ENCODE measurements at places on chromosomes 6 and 20.

GRCh38 chr6:50047026-50047425 is 2.7 kb downstream of the DEFB112 start:
- no peaks in the 10 kb centered on the region for H3K4me1 ChIP-seq
- no peak overlapping the region for H3K27ac ChIP-seq
- H3K36me3 ChIP-seq, result no peaks in the 10 kb centered on the region

DNA sequence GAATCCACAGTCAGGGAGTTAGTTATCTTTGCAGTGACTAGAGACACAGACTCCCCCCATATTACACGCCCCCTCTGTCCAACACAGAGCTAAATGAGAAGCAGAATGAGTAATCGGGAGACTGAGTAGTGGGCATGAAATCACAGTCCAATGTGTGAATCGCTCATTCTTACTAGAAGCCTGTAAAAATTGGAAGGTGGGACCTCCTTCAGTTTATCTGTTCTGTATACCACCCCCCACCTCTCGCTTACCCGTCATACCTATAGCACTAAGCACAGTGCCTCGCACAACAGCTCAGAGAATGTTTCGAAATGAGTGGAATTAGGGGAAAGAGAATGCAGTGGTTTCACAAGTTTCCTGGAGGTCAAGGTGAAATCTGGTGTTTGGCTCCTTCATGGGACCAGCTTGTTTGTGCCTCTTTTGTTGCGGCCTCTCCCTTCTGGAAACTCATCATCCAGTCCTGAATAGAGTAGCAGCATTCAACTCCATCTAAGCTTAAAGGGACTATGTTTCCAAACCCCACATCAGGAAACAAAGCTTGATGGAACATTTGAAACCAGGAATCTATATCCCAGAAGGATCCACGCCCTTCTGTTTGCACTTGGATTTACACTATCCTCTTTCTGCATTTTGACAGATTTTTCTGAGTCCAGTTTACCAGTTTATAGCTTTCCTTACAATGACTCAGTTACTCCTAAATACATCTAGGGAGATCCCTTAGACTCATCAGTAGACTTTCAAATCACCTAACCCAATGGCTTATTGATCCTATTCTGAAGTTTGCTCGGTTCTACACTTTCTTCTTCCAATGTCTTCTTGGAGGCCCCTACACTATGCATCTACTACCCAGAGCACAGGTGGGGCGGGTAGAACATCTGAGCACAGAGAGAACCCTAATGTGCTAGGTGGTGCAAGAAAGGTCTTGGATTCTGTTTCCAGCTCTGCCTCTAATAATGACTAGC is 59.2 kb upstream of the PIM1 start:
- H3K27ac ChIP-seq, result no peak overlapping the region
- no peaks in the 10 kb centered on the region for H3K36me3 ChIP-seq
- peaks cover 4% of the 10 kb centered on the region for H3K4me1 ChIP-seq
- H3K27me3 ChIP-seq, result no peaks in the 10 kb centered on the region
- DNase-seq, result no peak

GRCh38 chr6:26109772-26110171 is 22.5 kb downstream of the HFE start:
- H3K4me3 ChIP-seq, result no peak overlapping the region
- no peaks in the 10 kb centered on the region for H3K4me1 ChIP-seq
- H3K36me3 ChIP-seq, result no peaks in the 10 kb centered on the region
- H3K27ac ChIP-seq, result no peak overlapping the region
- no peaks in the 10 kb centered on the region for H3K27me3 ChIP-seq

DNA sequence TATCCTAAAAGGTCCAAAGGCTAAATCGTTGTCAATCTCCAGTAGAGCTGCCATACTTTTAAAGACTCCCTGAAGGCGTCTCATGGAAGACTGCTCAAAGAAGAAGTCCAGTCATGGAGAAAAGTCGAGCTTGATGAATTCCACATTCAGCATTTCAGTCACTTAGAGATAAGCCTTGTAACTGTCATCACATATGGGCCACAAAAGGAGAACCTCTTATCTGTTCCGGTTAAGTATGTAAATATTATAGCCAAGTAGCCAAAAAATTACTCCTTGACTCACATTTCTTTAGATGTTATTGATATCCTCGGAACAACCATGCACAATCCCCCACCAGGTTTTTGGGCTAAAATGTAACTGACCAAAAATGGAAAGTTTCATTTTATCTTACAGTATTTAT is 9.8 kb upstream of the CNKSR3 start:
- H3K4me1 ChIP-seq, result peaks cover 4% of the 10 kb centered on the region
- DNase-seq, result no peak
- H3K27me3 ChIP-seq, result no peaks in the 10 kb centered on the region
- no peak overlapping the region for H3K4me3 ChIP-seq
- no peak overlapping the region for H3K27ac ChIP-seq
